A172 (cell line): ENCODE measurements at places on chromosomes 11 and 22.

DNA sequence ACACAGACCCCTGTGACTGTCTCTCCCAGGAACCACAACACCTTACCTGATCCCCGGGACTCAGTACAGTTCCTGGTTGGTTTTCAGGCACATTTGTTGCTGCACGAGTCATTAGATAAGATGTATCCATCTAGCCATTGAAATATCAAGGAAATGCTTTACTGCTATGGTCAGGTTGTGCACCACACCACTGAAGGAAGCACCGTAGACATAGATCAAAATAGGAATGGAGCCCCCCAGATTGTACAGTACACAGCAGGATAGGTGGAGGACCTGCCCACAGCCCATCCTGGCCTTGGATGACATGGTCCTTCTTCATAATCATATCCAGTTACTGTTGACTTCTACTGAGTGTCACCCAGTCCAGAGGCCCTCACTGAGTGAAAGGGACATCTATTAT is 85.9 kb upstream of the LDLRAD3 start:
- no peak for DNase-seq

DNA sequence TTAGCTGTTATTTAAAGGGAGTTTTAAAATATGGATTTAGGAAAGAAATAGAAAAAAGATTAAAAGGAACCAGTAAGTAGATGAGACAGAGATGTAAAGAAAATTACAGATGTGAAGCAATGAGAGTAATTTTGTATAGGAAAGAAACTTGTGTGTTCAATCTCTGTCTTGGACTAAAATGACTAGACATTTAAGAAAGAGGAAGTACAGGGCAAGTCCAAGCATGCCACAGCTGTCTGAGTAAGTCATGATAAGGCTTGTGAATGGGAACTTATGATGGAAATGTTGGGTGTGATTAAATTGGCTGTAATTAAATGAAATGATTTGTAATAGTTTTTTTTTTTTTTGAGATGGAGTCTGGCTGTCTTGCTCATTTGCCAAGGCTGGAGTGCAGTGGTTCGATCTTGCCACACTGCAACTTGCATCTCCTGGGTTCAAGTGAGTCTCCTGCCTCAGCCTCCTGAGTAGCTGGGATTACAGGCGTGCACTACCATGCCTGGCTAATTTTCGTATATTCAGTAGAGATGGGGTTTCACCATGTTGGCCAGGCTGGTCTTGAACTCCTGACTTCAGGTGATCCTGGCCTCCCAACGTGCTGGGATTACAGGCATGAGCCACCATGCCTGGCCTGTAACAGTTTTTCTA is 5.9 kb upstream of the ACY3 start:
- no peak for DNase-seq

GRCh38 chr11:37298173-37298572 is 700.1 kb upstream of the RAG2 start:
- DNase-seq: no peak

- DNase-seq: no peak
Observed at GRCh38 chr22:48980409-48980808, 847.3 kb downstream of the BRD1 start.

GRCh38 chr11:14411818-14412217 is 52.8 kb upstream of the RRAS2 start:
- DNase-seq: peak; percentile 57

DNA sequence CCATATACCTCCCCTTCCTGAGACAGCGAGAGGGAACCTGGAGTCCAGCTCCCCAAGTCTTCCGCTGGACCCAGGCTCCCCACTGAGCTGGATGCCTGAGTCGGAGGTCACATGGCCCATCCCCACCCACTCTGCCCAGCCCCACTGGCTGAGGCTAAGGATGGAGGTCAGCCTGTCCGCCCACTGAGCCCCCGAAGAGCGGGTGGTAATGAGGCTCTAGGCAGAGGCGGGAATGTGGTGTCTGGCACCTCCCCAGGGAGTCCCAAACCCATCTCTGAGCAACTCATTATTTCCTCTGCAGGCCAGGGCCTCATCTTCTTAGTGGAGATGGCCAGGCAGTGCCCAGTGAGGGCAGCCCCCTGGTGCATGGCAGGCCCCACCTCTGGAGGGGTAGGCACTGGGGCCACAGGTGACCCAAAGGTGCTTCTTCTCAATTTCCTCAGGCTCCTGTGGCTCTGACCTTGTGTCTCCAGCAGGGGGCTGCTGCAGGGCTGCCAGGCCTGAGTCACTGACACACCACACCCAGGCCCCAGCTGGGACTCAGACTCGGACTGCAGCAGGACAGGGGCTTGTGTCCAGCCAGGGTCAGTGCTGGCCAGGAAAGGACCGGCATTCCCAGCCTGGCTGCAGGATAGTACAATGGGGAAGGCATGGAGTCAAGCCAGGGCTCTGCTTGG is 10.2 kb upstream of the PDE2A start:
- peak; percentile 78 for DNase-seq

DNA sequence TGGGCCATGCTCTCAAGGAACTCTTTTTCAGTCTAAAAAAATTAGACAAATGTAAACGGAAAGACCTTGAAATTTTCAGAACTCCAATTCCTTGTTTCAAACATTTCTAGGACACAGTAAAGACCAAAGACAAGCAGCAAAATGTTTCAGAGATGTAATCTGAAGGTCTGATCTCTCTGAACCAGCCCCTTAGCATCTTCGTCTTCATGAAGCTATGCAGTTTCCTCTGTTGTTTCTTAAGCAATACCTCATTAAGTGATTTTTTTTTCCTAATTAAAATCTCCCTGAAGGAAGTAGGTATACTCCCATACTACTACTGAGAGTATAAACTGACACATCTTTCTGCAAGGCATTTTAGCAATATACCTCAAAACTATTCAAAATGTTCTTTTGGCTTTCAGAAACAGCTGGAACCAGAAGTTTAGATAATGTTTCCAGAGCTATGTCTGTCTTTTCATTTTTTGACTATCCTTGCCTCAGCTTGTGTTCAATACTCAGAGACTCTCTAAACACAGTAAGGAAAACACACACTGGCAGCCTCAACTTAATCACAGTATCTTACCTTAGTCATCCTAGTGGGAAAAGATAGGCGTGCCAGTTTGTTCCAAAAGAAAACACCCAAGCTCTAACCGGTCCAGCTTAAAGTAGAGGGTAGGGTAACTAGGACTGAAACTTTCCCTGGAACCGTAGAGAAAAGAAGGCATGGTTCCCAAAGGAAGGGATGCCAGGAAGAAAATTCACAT is 25.1 kb downstream of the SBF2 start:
- no peak for DNase-seq

DNA sequence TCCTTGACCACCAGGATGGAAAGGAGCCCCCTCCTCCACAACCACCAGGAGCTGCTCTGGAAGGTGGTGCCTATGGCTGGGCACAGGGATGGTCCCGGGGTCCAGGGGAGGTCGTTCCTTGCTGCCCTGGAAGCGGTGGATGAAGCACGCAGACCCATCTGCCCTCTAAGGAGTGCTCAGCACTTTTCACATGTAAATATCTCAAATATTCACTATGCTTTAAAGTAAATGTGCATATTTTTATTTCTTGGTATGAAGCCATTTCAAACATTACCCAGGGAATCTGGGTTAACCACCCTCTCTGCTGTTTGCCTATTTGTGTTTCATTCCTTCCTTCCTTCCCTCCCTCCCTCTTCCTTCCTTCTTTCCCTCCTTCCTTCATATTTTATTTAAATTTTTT is 21.7 kb downstream of the SPATA19 start:
- DNase-seq: no peak

GRCh38 chr11:85779956-85780640 is 30.8 kb downstream of the SYTL2 start:
- DNase-seq: no peak

- DNase-seq: no peak
Observed at GRCh38 chr11:19918302-19919049, 205.8 kb downstream of the NAV2 start.

DNA sequence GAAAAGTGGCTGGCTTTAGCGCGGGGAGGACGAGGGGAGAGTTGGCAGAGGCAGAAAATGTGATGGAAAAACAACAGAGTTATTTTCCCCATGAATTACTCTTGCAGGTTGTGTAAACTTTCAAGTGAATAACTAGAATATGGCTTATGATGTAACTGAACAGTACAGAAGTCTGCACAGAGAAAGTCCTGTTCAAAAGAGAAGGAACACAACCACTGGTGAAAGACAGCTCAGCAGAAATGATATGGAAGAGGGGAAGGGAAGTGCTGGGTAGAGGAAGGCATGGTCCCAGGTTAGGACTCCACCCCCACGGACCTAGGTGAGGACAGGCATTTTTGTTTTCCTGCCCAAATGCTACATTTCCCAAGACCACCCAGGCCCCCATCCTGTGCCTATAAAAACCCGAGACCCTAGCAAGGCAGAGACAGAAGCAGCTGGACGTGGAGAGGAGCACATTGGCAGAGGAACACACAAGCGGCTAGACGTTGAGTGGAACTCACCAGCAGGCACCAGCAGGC is 77.7 kb downstream of the MAML2 start:
- DNase-seq: no peak

- peak; percentile 34 for DNase-seq
Observed at GRCh38 chr11:65444314-65445051, 21.9 kb downstream of the NEAT1 start.

GRCh38 chr11:90192869-90193582 is 29.8 kb downstream of the CHORDC1 start:
- no peak for DNase-seq

- no peak for DNase-seq
Observed at GRCh38 chr11:113392236-113392921, 4.8 kb downstream of the ANKK1 start.

GRCh38 chr11:58193391-58193790 is 4.5 kb downstream of the OR9Q2 start:
- no peak for DNase-seq

DNA sequence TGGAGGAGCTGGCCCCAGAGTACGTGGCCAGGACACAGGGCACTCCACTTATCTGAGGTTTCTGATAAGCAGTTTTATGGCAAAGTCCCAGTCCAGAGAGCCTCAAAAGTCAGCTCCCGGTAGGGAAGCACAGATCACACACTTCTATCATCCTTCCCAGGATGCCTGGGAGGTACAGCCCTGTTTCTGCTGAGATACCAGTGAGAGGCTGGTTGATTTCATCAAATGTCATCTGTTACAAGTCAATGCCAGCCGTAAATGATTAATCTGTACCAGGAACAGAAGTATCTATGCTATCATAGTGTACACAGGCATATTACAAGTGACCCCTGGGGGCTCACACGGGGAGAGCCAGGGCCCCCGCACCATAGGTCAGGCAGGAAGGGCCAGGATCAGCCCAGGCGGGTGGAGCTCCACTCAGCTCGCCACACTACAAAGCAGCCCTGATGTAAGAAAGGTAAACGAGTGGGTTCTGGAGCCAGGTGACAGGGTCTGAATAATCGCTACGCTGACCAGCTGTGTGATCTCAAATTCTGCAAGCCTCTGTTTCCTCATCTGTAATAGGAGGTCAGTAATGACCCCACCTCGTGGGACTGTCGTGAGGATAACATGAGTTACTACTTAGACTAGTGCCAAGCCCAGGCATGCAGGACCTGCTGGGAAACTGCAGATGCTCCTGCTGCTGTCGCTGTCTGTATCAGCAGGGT is 17.6 kb downstream of the PLA2G6 start:
- no peak for DNase-seq

GRCh38 chr11:5703741-5704536 is 14.3 kb downstream of the TRIM22 start:
- DNase-seq: no peak

- no peak for DNase-seq
Observed at GRCh38 chr11:44785856-44786607, 59.3 kb downstream of the TSPAN18 start.

GRCh38 chr11:77705195-77705875 is 67.7 kb upstream of the CLNS1A start:
- DNase-seq: peak; percentile 59

DNA sequence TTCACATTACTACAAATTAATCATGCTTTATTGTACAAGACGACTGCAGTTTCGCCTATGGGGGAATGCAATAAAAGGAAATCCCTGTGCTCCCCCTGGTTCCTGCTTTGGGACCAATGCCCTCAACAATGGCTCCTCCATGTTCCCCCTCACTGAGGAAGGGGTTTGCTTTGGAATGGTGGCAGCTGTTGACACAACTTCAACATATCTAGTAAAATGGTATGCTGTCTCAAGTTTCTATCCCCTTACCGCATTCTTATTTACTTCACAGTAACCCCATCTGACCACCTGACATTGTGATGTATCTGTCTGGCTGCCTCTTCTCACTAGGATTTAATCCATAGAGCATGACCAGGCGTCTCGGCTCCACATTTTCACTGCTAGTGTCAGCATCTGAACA is 48.8 kb downstream of the PIWIL3 start:
- DNase-seq: no peak

- no peak for DNase-seq
Observed at GRCh38 chr11:95306801-95307200, 75.8 kb upstream of the SESN3 start.

- DNase-seq: no peak
Observed at GRCh38 chr11:13876423-13876822, 86.1 kb upstream of the SPON1 start.

- DNase-seq: no peak
Observed at GRCh38 chr11:2509481-2510001, 64.7 kb downstream of the KCNQ1 start.

DNA sequence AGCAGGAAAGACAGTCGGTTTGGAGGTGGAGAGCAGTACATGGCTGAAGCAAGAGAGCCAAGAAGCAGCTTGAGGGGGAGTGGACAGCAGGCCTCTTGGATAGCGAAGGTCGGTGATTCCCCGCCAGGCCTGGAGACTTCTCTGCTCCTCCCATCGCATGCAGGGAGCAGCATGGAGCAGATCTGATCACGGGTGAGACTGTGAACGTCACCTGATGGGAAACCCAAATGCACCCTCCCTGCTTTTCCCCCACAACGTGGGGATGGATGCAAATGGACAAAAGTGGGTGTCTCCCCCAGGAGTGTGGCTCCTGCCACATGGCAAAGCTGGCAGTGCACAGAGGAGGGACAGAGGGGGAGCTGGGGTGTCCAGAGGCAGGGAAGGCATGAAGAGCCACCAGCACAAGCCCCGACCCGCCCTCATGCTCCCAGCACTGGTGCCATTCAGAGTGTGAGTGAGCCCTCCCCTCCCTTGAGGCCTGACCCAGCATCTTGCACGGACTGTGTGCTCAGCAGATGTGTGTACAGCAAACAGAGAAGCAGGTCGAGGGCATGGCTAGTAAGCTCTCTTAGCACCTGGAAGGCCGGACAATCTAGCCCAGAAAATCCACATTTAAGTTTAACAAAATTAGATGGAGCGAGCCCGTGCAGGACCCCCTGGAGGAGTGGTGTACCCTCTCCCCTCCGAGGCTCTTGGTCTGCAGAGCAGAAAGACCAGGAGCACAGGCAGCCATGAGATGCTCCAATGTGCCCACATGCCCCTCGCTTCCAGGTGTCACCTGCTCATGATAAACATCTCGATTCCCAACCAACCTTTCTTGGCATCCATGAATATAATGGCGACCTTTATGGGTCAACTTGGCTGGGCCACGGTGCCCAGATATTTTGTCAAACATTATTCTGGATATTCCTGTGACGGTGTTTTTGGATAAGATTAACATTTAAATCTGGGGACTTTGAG is 661.7 kb downstream of the TBC1D22A start:
- no peak for DNase-seq

GRCh38 chr11:104199053-104199452 is 35.1 kb upstream of the PDGFD start:
- DNase-seq: no peak

DNA sequence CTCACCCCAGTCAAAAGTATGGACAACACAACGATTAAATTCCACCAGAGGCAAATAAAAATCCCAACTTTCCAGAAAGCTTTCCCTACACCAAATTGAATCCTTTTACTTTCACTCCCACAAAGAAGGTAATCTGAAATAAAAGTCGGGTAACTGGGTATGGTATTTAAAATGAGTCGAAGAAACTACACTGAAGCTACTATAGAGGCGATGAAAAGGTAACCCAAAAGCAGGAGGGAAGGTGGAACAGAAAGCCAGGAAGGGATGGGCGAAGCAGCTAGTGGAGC is 1.1 kb downstream of the PICALM start:
- DNase-seq: no peak
